CD4-positive, alpha-beta T cell treated with Interleukin-17A for 1 hour (primary cell): ENCODE measurements at places on chromosomes 5 and 9.

GRCh38 chr5:132220491-132220890 lies 7.2 kb downstream of the P4HA2 start:
- no peak for DNase-seq

- DNase-seq: no peak
These were observed 59.7 kb upstream of the SNCAIP start for GRCh38 chr5:122252319-122252718.

DNA sequence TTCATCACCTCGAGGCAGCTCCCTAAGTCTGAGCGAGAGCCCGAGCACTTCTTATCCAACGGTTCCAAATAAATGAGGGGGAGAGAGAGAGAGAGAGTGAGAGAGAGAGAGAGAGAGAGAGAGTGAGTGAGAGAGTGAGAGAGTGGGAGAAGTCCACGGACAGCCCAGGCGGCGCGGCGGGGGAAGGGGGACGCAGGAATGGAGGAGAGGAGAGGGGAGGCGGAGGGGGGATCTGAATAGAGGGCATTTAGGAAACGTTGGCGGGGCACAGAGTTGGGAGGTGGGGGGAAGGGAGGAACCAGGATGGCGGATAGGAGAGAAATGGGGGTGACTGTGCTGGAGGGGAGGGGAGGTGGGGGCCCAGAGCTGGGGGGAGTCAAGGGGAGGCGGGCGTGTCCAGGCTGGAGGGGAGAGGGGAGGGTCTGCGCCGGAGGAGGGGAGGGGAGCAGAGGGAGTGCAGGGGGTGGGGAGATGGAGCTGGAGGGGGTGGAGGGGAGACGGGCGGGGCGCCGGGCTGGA lies 398 bp upstream of the BASP1 start:
- peak; percentile 2 for DNase-seq

- DNase-seq: no peak
These were observed 115.8 kb downstream of the RXRA start for GRCh38 chr9:134442085-134442474.

- no peak for DNase-seq
These were observed 128.6 kb downstream of the KCNIP1 start for GRCh38 chr5:170632266-170632984.

DNA sequence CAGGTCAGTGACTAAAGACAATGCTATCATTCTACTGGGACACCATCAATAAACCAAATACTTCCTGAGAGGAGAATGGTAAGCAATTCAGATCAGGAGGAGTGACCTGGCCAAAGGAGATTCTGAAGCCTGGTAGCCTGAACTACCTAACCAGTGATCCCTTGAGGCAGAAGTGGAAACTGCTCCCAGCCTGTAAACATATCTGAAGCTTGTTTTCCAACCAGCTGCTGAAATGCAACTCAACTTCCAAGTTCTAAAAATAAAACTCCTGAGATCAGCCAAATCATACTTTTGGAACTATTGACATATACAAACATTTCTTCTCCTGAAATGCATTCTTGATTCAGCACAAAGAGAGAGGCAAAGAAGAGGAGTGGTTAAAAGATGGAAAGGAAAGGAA lies 204.1 kb downstream of the EBF1 start:
- DNase-seq: no peak

DNA sequence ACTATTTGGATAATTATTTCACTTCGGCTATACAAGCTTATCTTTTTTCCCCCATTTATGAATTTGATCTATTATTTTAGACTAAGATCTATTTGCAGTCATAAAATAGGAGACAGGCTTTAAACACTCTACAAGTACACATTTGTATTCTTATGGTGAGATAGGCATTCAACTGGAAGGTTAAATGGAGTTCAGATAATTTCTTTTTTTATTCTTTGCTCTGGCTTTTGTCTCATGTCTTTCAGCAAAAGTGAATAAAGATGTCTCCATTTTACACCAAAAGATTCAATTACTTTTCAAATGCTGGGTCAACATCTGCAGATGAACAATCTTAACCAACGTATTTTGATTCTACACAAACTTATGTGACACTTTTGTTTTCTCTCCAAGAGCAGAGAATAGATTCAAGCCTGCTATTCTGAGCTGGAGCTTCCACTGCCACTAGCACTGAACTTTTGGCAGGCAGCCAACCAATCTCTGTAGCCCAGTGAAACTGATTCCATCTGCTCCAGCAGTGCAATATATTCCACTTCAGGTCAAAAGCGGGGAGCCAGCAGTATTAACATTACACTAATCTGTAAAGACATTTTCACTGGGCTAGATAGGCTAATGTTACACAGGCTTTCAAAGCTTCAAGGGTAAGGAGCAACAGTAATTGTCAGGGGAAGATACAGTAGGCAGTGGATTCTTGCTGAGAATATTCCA lies 452.0 kb upstream of the ZNF608 start:
- no peak for DNase-seq
